ENCODE measurements at places on chromosomes 11 and 22.
A peak's percentile ranks its signal among the peaks of the same experiment; 100 is the strongest.

GRCh38 chr11:67627812-67628624 lies 1.7 kb downstream of the NUDT8 start:
- no peak for DNase-seq

GRCh38 chr11:99759787-99760186 lies 739.0 kb downstream of the CNTN5 start:
- DNase-seq: no peak

- peak; percentile 21 for DNase-seq
These were observed 31.2 kb downstream of the PDE2A start for GRCh38 chr11:72642884-72643522.

- DNase-seq: no peak
These were observed 75.2 kb downstream of the RTL6 start for GRCh38 chr22:44422746-44423380.

DNA sequence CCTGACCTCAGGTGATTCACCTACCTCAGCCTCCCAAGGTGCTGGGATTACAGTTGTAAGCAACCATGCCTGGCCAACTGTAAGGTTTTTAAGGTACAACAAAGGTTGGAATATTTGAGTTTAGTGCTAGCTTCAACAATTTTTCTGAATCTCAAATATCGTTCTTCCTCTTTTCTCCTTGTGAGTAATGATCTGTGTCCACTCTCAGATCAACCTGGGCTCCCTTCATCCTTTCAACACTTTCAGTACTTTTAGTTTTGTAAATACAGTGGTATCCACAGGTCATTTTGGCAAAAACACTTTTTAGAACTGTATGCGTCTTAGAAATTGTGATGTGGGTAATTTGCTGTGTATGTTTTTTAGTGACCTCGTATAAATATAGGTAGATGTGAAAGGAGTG lies 7.9 kb downstream of the PACS1 start:
- no peak for DNase-seq

GRCh38 chr11:43504316-43504950 lies 145.7 kb downstream of the TTC17 start:
- DNase-seq: no peak

- DNase-seq: no peak
These were observed 1041.3 kb downstream of the OPCML start for GRCh38 chr11:132490978-132491377.

DNA sequence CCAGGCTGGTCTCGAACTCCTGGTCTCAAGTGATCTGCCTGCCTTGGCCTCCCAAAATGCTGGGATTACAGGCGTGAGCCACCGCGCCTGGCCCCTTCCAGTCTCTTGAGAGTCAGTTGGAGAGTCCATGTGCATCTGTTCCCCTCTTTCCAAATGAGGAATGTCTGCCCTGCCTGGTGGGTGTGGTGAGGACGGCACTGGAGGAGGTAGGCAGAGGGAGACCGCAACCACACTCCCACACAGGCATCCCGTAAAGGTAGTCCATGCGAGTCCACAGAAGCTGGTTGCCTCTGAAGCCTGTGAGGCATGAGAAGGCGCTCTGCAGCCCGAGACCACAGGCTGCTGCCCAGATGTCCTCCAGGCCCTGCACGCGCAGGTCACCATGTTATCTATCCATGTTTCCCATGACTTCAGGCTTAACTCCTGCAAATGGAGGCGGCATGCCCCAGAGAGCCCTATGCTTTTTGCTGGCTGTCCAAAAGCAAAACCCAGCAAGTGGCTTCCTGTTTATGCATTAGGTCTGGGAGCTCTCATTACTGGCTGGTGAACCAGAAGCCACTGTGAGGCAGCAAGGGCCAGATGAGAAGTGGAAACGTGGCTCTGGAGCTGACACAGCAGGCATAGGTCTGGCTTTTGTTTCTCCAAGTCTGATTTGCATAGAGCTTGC lies 43.4 kb downstream of the GRIK4 start:
- no peak for DNase-seq

DNA sequence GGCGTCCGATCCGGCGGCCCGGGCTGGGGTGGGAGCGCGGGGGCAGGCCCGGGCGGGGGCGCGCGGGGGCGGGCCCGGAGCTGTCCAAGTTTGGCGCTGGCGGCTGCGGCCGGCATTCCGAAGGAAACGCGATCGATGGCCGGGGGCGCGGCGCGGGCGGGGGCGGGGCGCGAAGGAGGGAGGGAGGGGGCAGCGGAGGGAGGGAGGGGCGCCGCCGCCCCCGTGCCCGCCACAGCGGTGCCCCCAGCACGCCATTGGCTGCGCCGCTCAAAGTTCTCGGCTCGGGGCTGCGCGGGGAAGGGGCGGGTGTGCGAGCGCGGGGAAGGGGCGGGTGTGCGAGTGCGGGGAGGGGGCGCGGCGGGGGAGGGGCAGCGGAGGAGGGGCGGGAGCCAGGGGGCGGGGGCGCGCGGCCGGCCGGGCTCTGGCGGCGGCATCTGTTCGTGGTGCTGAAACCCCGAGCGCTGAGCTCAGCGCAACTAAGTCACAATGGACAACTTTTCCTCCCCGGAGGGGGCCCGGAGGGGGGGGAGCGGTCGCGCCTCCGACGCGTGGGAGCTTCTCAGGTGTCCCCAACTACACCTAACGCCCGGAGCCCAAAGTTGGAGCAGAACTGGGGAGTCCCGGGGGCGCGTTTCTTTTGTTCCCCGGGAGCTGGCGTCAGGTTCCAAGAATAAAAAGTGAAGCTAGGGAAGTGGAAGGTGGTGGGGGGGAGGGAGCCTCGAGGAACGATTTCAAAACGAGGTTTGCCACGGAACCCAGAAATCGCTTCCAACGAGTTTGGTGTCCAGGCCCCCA lies 2.2 kb downstream of the PHF21B start:
- DNase-seq: no peak

GRCh38 chr11:134101282-134101681 lies 32.4 kb downstream of the JAM3 start:
- DNase-seq: no peak

DNA sequence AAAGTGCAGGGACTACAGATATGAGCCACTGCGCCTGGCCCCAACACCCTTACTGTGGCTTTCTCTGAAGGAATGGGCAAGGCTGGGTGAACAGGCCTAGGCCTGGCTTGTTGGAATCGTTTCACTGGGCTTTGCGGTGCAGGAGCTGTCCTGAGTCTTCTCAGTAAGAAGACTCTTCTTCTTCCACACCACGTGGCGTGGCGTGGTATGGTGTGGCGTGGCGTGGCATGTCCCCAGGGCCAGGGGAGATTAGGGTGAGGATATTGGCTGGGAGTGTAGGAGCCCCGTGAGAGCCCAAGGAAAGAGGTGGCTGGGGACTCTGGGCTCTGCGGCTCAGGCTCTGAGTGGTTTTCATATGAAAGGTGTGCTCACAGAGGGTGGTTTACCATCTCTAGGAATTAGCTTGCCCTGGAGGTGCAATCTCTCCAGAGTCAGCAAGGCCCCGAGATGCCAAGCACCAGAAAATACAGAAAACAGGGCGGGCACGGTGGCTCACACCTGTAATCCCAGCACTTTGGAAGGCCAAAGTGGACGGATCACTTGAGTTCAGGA lies 70.7 kb downstream of the PARVB start:
- DNase-seq: no peak

DNA sequence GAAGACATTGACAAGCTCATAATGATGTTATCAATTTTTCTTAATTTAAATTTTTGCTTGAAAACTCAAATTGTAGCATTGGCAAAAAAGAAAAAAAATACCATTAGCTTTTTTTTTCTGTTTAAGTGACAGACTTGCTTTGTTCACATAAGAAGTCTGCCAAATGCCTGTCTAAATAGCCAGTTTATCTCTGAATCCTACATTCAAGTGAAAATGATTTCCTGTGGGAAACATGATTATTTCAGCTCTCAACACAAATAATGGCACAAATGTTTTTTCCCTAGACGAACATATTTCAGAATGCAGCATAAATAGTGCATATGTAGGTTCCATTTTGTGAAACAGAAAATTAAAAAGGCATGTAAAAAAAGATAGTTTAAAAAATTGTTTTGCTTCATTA lies 23.5 kb downstream of the TYR start:
- no peak for DNase-seq

DNA sequence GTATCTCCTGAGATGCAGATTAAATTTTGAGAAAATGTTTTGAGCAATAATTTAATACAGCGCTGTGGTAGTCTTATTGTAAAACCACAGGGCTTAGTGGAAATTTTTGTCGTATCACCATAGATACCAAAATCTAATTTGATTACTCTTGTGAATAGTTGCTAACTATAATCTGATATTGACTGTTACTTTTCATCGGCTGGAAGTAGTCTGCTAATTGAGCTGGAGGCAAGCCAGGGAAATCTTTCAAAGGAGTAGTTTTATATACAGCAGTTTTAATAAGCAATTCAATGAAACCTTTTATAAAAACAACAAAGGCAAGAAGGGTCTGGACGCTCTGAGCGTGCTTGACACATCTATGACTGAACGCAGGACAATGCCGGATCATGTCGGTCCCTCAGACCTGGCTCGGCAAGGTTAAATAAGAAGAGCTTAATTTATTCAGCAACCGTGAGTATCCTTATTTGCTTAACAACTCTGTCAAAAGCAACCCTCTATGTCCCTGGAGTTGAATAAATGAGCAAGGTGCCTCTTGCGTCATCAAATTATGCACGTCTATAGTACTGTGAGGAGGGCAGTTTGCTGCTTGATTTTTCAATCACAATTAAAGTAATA lies 121.2 kb downstream of the NCAM1 start:
- DNase-seq: no peak

DNA sequence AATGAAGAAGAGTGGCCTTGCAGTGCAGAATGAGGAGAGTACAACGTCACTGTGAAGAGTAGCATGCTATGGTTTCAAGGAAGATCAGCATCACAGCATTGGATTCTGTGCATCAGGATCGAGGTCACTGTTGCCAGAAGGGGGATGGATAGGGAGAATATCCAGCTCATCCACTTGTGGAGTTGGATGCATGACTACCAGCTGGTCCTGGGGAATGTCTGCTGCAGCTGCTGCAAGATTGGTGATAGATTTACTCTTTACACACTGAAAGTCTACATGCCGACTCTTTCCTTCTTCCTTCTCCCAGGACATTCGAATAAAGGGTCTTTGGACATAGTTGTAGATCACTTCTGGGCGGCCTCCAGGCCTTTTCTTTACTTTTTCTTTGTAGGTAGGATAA lies 74.3 kb downstream of the BTBD10 start:
- DNase-seq: no peak

GRCh38 chr11:82899957-82900276 lies 313 bp downstream of the PRCP start:
- no peak for DNase-seq

GRCh38 chr22:37571258-37571991 lies 8.5 kb downstream of the LGALS2 start:
- no peak for DNase-seq

- no peak for DNase-seq
These were observed 54.1 kb downstream of the MCAM start for GRCh38 chr11:119262668-119263351.

DNA sequence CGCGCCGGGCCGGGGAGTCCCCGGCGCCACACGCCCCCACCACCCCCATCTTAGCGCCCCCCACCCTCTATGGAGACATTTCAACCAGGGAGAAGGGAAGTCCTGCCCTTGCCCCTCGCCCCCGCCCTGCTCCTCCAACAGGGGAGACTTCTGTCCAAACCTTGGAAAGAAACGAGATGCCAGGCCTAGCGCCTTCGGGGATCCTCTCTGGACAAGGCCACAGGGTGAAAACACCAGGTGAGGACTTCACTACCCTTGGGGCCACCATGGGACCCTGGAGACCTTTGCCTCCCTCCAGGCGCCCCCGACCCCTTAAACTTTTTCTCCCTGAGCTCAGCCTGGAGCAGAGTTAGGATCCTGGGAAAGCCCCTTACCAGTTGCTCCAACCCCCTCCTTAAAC lies 11.6 kb upstream of the NPAS4 start:
- DNase-seq: no peak

- no peak for DNase-seq
These were observed 47.4 kb downstream of the CHST1 start for GRCh38 chr11:45617871-45618601.

DNA sequence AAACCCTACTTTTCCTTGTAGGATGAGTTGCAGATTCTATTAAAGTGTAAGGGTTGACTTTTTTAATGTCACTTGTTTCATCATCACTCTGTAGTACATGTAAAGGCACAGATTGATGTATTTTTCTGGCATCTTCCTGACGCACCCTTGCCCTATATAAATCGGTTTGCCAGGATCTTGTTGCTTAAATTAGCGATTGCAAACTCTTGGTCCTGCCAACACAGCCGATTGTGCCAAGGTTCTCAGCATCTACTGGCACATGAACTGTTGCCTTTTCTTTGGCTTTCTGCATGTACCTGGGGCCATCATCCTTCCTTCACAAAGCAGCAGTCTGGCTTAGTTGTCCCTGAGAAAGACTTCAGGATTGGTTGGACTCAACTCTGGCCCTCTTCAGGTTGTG lies 7.5 kb upstream of the LIN7C start:
- DNase-seq: no peak

- DNase-seq: no peak
These were observed 5.0 kb downstream of the CCND1 start for GRCh38 chr11:69645801-69646492.

Measured in stimulated activated CD8-positive, alpha-beta memory T cell treated with anti-CD3 and anti-CD28 coated beads, Interleukin-4, amount 100 ng/mL, for 1 hour (primary cell).